Spinal cord (tissue), 10 donors: ENCODE measurements at places on chromosomes 16 and 17. TPM values are rescaled to one million over a fixed set of nuclear protein-coding genes. Genes with fewer than 3 reads are reported as not detected.

The TPSB2 gene
- total RNA-seq, result not detected

The TEFM gene
- total RNA-seq, result 22.2 TPM

The LDAF1 gene
- total RNA-seq, result 21.7 TPM

The MYO15B gene
- 38.9 TPM for total RNA-seq

The KRTAP16-1 gene
- total RNA-seq, result not detected

The EVPLL gene
- 0.10 TPM for total RNA-seq

The SPATA33 gene
- total RNA-seq, result 16.3 TPM

The TMEM92 gene
- 3.3 TPM for total RNA-seq

The C16orf54 gene
- 1.1 TPM for total RNA-seq

The CCT6B gene
- 5.3 TPM for total RNA-seq

The BCO1 gene
- 0.40 TPM for total RNA-seq

The TIGD7 gene
- total RNA-seq, result 23.8 TPM

DNA sequence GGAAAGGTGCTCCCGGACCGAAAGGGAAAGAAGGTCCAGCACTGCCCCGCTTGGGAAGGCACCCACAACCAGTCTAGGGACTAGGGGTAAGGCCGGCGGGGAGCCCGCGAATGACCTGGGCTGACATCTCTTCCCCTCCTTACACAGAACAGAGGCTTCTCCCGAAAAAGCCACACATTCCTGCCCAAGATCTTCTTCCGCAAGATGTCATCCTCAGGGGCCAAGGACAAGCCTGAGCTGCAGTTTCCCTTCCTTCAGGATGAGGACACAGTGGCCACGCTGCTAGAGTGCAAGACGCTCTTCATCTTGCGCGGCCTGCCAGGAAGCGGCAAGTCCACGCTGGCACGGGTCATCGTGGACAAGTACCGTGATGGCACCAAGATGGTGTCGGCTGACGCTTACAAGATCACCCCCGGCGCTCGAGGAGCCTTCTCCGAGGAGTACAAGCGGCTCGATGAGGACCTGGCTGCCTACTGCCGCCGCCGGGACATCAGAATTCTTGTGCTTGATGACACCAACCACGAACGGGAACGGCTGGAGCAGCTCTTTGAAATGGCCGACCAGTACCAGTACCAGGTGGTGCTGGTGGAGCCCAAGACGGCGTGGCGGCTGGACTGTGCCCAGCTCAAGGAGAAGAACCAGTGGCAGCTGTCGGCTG, 1.5 kb downstream of the CNP start:
- peak overlapping the region; percentile 94 for H3K27ac ChIP-seq
- peaks cover 52% of the 10 kb centered on the region for H3K4me1 ChIP-seq
- DNase-seq, result no peak
- peaks cover 57% of the 10 kb centered on the region for H3K36me3 ChIP-seq

- H3K4me3 ChIP-seq, result no peak overlapping the region
- H3K27ac ChIP-seq, result no peak overlapping the region
- H3K4me1 ChIP-seq, result no peaks in the 10 kb centered on the region
- H3K27me3 ChIP-seq, result no peaks in the 10 kb centered on the region
These were observed 19.6 kb upstream of the P2RX1 start for GRCh38 chr17:3935825-3936355.

DNA sequence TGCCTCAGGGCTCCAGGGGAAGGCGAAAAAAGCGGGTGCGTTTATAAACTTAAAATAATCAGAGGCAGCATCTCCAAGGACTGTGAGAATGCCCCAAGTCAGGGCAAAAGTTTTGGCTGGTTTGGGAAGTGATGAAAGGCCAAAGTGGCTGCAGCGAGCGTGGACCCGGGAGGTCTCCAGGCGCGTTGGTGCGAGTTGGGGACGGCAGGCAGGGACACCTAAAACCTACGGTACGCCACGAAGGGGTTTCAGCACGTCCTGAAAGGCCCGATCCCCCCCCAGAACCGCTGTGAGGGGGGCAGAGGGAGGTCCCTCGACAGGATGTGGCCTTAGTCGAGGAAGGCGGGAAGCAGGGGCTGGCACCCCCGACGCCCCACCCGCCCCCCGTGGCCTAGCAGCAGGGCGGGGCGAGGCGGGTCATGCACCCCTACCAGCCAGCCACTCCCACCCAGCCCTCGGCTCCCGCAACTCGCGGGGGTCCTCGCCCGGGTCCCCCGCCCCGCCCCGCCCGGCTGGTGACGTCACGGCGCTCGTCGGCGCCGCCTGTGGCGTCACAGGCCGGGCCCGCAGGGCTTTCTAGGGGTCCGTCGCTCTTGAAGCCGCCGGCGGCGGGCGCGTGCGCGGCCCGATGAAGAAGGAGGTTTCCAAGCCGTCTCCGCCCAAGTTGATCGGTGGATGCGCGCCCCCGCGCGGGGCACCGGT, at the start of gene MYCBPAP:
Gene MYCBPAP, plus strand, starts transcription at position 569 of the 702 bp plus-strand sequence. CDS start 236 bp downstream, outside the sequence.
- H3K4me3 ChIP-seq, result peak within 1 kb of the TSS; percentile 62
- DNase-seq, result peak; percentile 82
- H3K4me1 ChIP-seq, result peaks cover 22% of the 10 kb centered on the region
- H3K27me3 ChIP-seq, result no peaks in the 10 kb centered on the region

DNA sequence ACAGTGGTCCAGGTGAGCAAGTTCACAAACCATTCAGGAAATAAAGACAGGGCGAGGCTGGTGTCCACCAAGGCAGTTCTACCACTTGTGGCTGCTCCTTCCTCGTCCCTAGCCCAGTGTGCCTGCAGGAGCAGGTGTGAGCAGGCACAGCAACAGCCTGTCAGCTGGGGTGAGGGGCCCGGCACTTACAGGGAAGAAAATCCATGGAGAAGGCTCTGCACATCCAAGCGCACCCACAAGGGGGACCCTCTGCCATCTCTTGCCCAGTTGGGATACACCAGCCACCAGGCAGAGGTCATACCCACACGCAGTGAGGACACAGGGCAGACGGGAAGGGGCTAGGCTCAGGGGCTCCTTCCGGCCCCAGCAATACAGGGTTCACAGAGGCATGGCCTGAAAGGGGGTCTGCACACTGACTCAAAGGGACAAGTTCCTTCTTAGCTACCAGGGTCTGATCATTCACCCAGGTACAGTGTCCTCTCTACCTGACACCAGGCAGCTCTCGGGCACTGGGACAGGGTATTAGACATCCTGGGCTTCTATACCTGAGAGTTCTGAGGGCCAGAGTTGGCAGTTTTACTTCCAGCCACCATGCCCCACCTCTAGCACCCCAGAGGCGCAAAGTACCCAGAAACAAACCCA, 27.0 kb downstream of the CDIP1 start:
- no peak overlapping the region for H3K4me3 ChIP-seq
- no peak overlapping the region for H3K27ac ChIP-seq
- H3K27me3 ChIP-seq, result no peaks in the 10 kb centered on the region
- DNase-seq, result no peak

DNA sequence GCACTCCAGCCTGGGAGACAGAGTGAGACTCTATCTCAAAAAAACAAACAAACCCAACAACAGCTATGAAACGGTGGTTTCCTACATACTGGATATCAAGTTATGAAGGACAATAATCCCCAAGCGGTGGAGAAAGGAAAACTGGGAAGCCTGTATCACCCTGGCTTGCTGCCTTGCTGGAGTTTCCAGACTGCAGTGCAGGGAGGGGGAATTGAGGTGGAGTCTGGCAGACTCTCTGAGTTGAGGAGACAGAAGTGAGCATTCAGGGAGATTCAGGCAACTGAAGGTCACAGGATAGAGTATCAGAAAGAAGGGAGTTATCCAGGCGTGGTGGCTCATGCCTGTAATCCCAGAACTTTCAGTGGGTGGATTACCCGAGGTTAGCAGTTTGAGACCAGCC, 11.9 kb downstream of the QRICH2 start:
- H3K27ac ChIP-seq, result no peak overlapping the region
- no peaks in the 10 kb centered on the region for H3K27me3 ChIP-seq
- no peak for DNase-seq
- no peaks in the 10 kb centered on the region for H3K4me1 ChIP-seq
- peaks cover 29% of the 10 kb centered on the region for H3K36me3 ChIP-seq

- H3K36me3 ChIP-seq, result no peaks in the 10 kb centered on the region
- no peak overlapping the region for H3K27ac ChIP-seq
- no peaks in the 10 kb centered on the region for H3K27me3 ChIP-seq
- no peaks in the 10 kb centered on the region for H3K4me1 ChIP-seq
These were observed 868.8 kb downstream of the CDH11 start for GRCh38 chr16:64253096-64253495.

GRCh38 chr17:10646392-10646990, 10.6 kb downstream of the MYH3 start:
- DNase-seq, result peak; percentile 59
- H3K4me3 ChIP-seq, result no peak overlapping the region
- no peaks in the 10 kb centered on the region for H3K4me1 ChIP-seq
- H3K36me3 ChIP-seq, result no peaks in the 10 kb centered on the region

GRCh38 chr17:65514541-65514940, 46.9 kb downstream of the AXIN2 start:
- no peak for DNase-seq
- H3K27ac ChIP-seq, result no peak overlapping the region
- H3K4me1 ChIP-seq, result peaks cover 23% of the 10 kb centered on the region
- no peaks in the 10 kb centered on the region for H3K27me3 ChIP-seq
- no peaks in the 10 kb centered on the region for H3K36me3 ChIP-seq
- no peak overlapping the region for H3K4me3 ChIP-seq

- DNase-seq, result no peak
- H3K4me1 ChIP-seq, result peaks cover 21% of the 10 kb centered on the region
- no peak overlapping the region for H3K4me3 ChIP-seq
These were observed 166.3 kb downstream of the MSI2 start for GRCh38 chr17:57422574-57423164.

DNA sequence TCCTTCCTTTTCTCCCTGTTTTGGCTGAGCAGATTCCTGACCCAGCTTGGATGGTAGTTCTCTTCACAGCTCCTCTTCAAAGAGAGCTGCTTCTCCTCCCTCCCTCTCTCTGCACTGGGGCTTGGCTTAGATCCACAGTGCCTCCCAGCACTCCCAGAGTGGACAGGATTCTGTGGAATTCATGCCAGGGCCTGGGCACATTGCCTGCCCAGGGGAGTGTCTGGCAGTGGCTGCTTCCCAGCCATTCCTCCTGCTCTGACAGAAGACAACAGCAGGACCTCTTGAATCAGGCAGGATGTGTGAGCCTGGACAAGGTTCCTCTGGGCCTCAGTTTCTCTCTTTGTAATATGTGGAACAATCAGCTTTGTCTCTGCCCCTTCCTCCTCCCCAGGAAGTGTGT, 4.5 kb upstream of the MMP28 start:
- H3K4me1 ChIP-seq, result peaks cover 45% of the 10 kb centered on the region
- no peaks in the 10 kb centered on the region for H3K36me3 ChIP-seq
- H3K27ac ChIP-seq, result peak overlapping the region; percentile 71
- DNase-seq, result peak; percentile 59

DNA sequence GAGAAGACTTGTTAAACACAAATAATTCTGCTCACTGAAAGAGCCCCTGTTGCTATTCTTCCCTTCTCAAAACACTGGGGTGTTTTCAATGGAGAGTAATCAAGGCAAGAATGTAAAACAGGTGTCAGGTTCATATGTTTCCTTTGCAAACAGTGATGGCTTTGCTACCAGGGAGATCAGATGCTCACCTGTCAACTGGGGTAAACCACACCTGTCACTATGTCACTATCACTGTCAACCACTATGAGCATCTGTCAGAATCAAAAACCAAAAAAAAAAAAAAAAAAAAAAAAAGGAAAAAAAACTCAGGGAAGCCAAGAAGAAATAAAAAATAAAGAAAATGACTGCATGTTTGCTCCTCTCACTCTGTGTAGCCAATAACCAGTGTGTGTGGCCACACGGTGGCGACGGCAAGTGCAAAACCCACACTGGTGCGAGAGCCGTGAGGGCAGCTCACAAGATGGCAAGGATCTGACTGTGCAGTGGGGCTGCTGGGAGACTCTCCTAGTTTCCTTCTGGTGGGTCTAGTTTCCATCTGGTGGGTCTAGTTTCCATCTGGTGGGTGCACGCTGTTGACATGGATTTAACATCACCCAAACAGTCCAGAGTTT, 22.7 kb downstream of the USP22 start:
- no peak for DNase-seq
- H3K36me3 ChIP-seq, result peaks cover 70% of the 10 kb centered on the region
- no peaks in the 10 kb centered on the region for H3K27me3 ChIP-seq
- H3K27ac ChIP-seq, result no peak overlapping the region

DNA sequence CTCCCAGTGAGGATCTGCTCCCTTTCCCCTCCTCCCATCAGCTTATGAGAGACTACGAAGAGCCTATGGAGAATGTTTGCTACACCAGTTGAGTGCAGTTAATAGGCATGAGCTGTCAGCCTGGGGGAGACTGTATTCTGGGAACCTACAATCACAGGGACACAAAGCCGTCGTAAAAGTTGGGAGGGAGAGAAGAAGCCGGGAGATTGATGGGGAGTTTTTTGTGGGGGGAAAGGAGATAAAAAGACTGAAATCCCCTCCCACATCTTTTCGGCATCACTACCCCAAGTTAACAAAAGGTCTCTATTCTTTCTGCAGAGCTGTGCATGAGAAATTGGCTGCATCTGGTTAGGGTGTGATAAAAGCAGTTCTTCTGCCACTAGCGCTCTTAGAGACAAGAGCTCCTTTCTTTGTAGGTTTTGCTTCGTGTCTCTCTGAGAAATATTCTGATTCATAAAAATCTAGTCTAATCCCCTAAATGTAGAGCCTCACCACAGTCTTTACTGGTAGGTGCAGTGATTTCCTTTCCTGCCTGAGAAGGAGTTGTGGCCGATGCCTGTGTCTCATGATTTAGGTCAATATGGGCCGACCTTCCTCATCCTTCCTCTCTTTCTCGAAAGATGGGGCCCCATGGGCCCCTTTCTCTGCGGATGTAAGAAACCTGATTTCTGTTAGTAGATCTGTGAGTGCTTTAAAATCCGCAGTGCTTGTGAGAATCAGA, 77.4 kb downstream of the BPTF start:
- H3K27me3 ChIP-seq, result no peaks in the 10 kb centered on the region
- peaks cover 28% of the 10 kb centered on the region for H3K36me3 ChIP-seq
- DNase-seq, result peak; percentile 19
- H3K27ac ChIP-seq, result peak overlapping the region; percentile 50

GRCh38 chr17:40134184-40134583, 6.2 kb upstream of the CASC3 start:
- H3K27ac ChIP-seq, result no peak overlapping the region
- no peaks in the 10 kb centered on the region for H3K27me3 ChIP-seq
- H3K4me1 ChIP-seq, result peaks cover 6% of the 10 kb centered on the region
- H3K4me3 ChIP-seq, result no peak overlapping the region

GRCh38 chr16:79188115-79188738, 412.3 kb downstream of the MAF start:
- no peak for DNase-seq
- no peak overlapping the region for H3K27ac ChIP-seq
- H3K4me1 ChIP-seq, result no peaks in the 10 kb centered on the region
- no peak overlapping the region for H3K4me3 ChIP-seq
- H3K27me3 ChIP-seq, result no peaks in the 10 kb centered on the region
- H3K36me3 ChIP-seq, result no peaks in the 10 kb centered on the region

GRCh38 chr16:79395591-79395990, 204.9 kb downstream of the MAF start:
- no peak for DNase-seq
- no peaks in the 10 kb centered on the region for H3K4me1 ChIP-seq
- H3K27ac ChIP-seq, result no peak overlapping the region
- H3K27me3 ChIP-seq, result no peaks in the 10 kb centered on the region
- H3K36me3 ChIP-seq, result no peaks in the 10 kb centered on the region
- no peak overlapping the region for H3K4me3 ChIP-seq

GRCh38 chr16:82857693-82858365, 231.1 kb downstream of the CDH13 start:
- H3K4me1 ChIP-seq, result no peaks in the 10 kb centered on the region
- no peak overlapping the region for H3K27ac ChIP-seq
- H3K4me3 ChIP-seq, result no peak overlapping the region
- DNase-seq, result no peak
